ENCODE measurements at places on chromosomes 6 and 20. TPM values are rescaled to one million over a fixed set of nuclear protein-coding genes. Genes with fewer than 3 reads are reported as not detected.
A peak's percentile ranks its signal among the peaks of the same experiment; 100 is the strongest.

Gene HFE
- 2.6 TPM for total RNA-seq

Gene ANKRD66
- total RNA-seq = not detected

DNA sequence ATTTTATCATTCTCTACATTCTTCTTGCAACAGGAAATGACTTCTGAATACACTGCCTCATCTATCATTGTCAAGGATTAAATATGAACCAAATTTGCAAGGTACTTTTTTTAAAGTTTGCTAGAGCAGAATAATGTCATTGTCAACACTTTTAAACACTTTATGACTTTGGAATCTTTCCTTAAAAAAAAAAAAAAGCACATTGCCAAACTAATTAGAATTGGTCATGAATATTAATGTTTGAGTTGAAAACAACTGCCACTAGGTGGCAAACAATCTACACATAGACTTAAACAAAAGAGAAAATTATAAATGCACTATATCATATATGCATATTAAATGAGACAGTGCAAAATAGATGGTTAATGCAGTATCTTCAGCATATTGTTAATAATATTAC, 32.5 kb upstream of the TMEM244 start:
- H3K36me3 ChIP-seq = no peaks in the 10 kb centered on the region
- H3K27ac ChIP-seq = no peak overlapping the region
- no peak overlapping the region for H3K4me3 ChIP-seq

GRCh38 chr20:45629496-45630100, at the start of gene WFDC10A:
WFDC10A (plus strand) TSS chr20:45629739; CDS start chr20:45629814, 75 bp downstream.
- no peak for DNase-seq
- H3K27me3 ChIP-seq = no peaks in the 10 kb centered on the region
- no peak within 1 kb of the TSS for H3K27ac ChIP-seq
- no peaks in the 10 kb centered on the region for H3K4me1 ChIP-seq

DNA sequence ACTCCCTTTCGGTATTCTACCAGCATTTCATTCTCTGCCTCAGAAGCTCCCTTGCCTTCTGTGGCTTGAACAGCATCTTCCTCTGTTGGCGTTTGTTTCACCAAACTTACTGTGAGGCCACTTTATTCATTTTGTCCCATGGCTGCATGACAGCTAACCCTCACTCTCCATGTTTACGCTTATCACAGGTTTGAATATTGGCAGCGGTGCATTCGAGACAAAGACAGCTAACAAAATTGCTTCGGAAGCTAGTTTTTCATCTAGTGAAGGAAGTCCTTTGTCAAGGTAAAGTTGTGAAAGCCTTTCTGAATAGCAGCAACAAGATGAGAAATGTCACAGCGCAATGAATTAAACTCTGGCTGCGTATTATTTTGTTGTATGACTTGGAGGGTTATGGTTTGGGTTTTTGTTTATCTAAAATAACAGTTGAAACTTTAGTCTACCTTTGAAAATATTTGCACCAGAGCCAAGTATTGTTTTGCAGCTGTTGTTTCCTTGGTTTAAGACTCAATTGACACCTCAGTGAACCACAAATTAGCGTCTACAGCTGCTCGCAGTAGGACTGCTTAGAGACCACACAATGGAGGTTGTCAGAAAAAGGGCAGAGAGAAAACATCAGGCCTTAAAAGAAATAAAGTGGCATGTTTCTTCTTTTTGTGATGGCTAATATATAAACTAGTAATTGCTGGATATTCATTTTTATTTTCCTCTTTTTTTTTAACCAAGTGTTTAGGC, 70.4 kb upstream of the XRN2 start:
- no peaks in the 10 kb centered on the region for H3K27me3 ChIP-seq
- H3K36me3 ChIP-seq = peaks cover 36% of the 10 kb centered on the region
- no peak overlapping the region for H3K27ac ChIP-seq
- no peak for DNase-seq

DNA sequence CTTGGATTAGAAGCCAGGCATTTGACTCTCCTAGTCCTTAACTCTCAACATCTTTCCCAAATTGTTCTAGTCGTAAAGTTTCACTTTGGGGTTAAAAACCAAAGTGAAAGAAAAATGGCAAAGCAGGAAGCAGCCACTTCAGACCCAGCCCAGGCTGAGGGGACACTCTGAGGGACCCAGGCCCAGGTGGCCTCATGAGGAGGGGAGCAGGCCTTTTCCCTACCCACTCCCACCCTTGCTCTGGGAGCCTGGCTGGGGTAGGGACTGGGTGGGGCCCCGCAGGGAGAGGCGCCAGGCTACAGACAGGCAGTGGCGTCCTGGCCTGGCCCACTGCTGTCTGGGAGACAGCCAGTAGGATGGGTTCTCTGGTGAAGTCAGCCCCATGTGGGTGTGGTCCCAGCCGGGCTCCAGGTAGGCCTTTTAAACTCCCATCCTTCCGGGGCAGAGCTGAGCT, 68.7 kb upstream of the MYL9 start:
- DNase-seq = no peak
- peak overlapping the region; percentile 92 for H3K27ac ChIP-seq
- H3K36me3 ChIP-seq = peaks cover 3% of the 10 kb centered on the region

Measured in ascending aorta (tissue), 2 donors.